Activated CD4-positive, alpha-beta memory T cell treated with anti-CD3 and anti-CD28 coated beads for 36 hours (primary cell): ENCODE measurements at places on chromosomes 2 and 18. TPM values are rescaled to one million over a fixed set of nuclear protein-coding genes. Genes with fewer than 3 reads are reported as not detected.

UGT1A1 gene
- total RNA-seq: not detected

CHRND gene
- total RNA-seq: not detected

ASXL2 gene
- total RNA-seq: 37.8 TPM

DCAF17 gene
- 14.1 TPM for total RNA-seq

CREG2 gene
- not detected for total RNA-seq

ARL6IP6 gene
- 27.9 TPM for total RNA-seq

TMEM198 gene
- total RNA-seq: 2.6 TPM

ZNF396 gene
- 0.93 TPM for total RNA-seq

UGT1A8 gene
- total RNA-seq: not detected

DNA sequence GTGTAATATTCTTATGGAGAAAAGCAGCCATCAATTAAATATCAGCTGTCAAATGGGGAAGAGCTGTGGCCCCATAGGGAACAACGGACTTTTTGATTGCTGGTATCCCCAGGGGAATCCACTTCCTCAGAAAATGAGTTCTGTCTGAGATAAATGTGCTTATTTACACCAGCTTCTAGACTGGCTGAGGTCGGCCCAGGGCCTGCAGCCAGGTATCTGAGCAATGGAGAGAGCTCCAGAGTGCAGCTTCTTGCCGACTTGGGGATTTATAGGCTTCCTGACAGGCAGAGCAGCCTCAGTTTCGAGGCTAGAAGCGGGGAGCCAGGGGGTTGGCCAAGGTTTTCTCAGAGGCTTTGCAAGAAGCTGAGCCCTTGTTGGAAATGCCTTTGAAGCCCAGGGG lies 67.2 kb downstream of the MCFD2 start:
- no peaks in the 10 kb centered on the region for H3K4me1 ChIP-seq
- no peaks in the 10 kb centered on the region for H3K36me3 ChIP-seq
- H3K27ac ChIP-seq: no peak overlapping the region
- no peak for DNase-seq
- H3K27me3 ChIP-seq: peaks cover 11% of the 10 kb centered on the region
- no peak overlapping the region for H3K4me3 ChIP-seq

GRCh38 chr18:68429841-68430240 lies 285.1 kb downstream of the TMX3 start:
- H3K4me1 ChIP-seq: no peaks in the 10 kb centered on the region
- H3K36me3 ChIP-seq: no peaks in the 10 kb centered on the region
- peaks cover 3% of the 10 kb centered on the region for H3K27me3 ChIP-seq
- DNase-seq: no peak
- no peak overlapping the region for H3K4me3 ChIP-seq

- no peaks in the 10 kb centered on the region for H3K4me1 ChIP-seq
- H3K27me3 ChIP-seq: no peaks in the 10 kb centered on the region
- no peak for DNase-seq
- no peak overlapping the region for H3K4me3 ChIP-seq
- no peaks in the 10 kb centered on the region for H3K36me3 ChIP-seq
Observed at GRCh38 chr2:128901572-128902391, 583.1 kb upstream of the HS6ST1 start.

DNA sequence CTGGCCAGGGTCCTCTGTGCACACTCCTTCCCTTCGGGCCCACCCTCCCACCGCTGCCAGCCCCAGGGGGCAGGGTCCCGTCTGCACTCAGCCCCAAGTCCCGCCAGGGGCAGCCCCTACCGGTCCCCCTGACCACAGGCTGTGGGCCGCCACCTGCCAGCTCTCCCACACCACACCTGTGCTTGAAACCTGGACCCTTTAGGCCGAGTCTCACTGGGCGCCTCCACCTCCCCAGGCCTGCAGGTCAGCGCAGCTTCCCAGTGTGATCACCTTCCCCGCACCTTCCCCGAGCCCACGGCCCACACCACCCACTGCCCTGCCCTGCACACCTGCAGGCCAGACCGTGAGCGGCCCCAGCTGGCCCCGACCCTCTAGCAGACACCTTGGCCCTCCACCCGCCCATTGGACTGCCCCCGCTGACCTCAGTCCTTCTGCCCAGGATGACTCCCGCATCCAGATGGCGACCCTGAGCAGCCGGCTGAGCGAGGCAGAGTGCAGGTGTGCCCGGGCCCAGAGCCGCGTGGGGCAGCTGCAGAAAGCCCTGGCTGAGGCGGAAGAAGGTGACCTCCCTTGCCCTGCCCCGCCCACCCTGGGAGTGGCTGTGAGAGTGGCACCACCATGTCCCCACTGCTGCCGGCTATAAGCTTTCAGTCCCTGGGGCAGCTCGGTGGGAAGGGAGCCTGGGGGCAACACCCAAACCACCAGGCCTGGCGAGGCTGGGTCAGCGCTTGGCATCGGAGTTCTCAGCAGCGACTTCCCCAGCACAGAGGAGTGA lies 31.3 kb upstream of the SNED1 start:
- H3K27ac ChIP-seq: no peak overlapping the region
- no peak overlapping the region for H3K4me3 ChIP-seq
- no peak for DNase-seq
- H3K4me1 ChIP-seq: no peaks in the 10 kb centered on the region
- no peaks in the 10 kb centered on the region for H3K36me3 ChIP-seq

GRCh38 chr2:110818767-110819481 lies 86.6 kb downstream of the ACOXL start:
- H3K4me1 ChIP-seq: no peaks in the 10 kb centered on the region
- no peak for DNase-seq
- no peak overlapping the region for H3K4me3 ChIP-seq
- H3K36me3 ChIP-seq: peaks cover 2% of the 10 kb centered on the region
- peaks cover 32% of the 10 kb centered on the region for H3K27me3 ChIP-seq

DNA sequence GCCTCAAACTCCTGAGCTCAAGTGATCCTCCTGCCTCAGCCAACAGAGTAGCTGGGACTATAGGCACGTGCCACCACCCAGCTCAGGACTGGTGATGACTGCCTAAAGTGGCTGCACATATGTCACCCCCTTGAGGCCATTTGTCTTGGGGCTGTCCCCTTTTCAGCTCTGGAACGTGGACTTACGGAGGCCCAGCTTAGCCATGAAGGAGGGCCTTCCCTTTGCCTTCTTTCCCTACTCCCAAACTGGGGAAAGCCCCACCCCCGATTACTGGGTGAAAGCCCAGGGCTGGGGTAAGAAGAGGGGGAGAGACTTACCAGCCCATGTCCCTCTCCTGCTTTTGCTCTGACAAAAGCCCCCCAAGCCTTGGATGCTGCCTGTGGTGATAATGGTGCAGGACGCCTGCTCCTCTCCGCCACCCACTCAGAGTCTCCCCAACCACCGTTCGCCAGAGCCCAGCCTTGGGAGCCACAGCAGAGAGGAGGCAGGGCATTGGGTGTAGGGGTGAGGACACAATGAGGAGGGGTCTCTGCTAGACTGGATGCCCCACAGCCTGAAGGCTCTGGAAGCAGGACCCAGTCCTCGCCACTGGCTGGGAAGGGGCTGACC lies 2.5 kb upstream of the DUSP2 start:
- peaks cover 4% of the 10 kb centered on the region for H3K27me3 ChIP-seq
- H3K4me1 ChIP-seq: peaks cover 59% of the 10 kb centered on the region
- H3K4me3 ChIP-seq: peak overlapping the region; percentile 85
- peak overlapping the region; percentile 100 for H3K27ac ChIP-seq

DNA sequence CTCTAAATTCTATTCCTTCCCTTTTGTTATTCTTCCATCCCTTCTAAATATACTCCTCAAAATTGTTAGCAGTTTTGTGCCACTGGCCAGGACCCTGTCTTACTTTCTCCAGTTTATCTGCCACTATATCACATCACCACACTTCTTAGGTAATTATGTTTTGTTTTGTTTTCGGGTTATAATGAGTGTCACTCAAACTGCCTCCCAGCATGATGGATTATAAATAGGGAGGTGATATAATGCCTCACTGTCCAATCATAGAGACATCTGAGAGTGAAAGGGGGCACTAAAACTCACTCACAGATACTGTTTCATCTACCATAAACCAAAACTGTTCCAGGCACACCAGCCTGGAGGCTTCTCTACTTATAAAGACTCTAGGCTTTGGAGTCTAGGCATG lies 3.5 kb downstream of the RSAD2 start:
- DNase-seq: no peak
- H3K27me3 ChIP-seq: peaks cover 2% of the 10 kb centered on the region
- peaks cover 44% of the 10 kb centered on the region for H3K4me1 ChIP-seq
- no peaks in the 10 kb centered on the region for H3K36me3 ChIP-seq
- H3K4me3 ChIP-seq: no peak overlapping the region

- no peak overlapping the region for H3K4me3 ChIP-seq
- DNase-seq: no peak
- no peaks in the 10 kb centered on the region for H3K36me3 ChIP-seq
- no peaks in the 10 kb centered on the region for H3K4me1 ChIP-seq
Observed at GRCh38 chr2:73297151-73297559, 3.8 kb upstream of the EGR4 start.

DNA sequence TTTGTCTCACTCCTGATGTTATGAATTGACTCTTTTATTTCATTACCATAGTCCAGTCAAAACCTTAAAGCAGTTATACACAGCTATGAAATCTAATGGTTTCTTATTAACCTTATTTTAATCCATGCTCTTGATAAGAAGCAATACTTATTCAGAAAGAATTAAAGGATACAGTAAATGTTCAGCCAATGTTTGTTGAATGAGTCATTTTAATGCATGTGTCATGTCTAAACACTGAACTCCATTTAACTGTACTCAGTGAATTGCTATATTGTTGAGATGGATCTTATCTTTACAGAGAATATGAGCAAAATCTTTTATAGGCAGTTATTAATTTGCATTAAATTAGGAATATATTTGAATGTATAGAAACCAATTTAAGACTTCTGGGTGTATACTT lies 135.1 kb upstream of the TFPI start:
- no peaks in the 10 kb centered on the region for H3K36me3 ChIP-seq
- no peaks in the 10 kb centered on the region for H3K27me3 ChIP-seq
- no peak for DNase-seq

- peaks cover 37% of the 10 kb centered on the region for H3K4me1 ChIP-seq
- no peaks in the 10 kb centered on the region for H3K27me3 ChIP-seq
- H3K27ac ChIP-seq: no peak overlapping the region
- peaks cover 14% of the 10 kb centered on the region for H3K36me3 ChIP-seq
- no peak overlapping the region for H3K4me3 ChIP-seq
Observed at GRCh38 chr2:162007447-162008040, 66.5 kb downstream of the DPP4 start.

DNA sequence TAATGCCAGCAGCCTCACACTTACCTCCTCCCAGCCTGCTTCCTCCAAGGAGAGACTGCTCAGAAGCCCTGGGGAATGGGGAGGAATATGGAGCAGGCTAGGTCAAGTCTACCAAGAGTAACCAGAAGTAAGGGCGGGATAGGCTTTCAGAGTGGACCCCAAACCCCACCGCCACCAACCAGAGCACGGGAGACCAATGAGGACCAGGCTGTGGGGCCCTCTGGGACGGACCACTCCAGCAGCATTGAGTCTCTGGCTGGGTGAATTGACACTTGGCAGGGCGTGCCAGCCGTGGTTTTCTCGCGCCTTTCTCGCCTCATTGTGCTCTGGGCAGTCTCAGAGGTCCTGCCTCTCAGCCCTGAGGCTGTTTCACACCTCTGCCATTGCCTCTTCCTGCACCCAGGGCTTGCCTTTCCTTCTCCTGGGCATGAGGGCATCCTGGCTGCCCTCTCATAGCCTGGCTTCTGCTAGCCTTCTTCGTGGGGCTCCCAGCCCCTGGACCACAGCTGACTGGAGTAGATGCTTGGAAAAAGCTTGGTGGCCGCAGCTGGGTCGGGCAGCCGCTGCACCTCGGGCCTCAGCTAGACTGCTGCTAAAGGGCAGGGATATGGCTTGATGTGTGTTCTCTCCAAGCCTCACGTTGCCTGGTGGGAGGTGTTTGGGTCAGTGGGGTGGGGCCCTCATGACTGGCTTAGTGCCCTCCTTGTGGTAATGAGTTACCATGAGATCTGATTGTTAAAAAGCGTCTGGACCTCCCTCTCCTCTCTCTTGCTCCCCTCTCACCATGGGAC lies 40.5 kb upstream of the HS6ST1 start:
- H3K36me3 ChIP-seq: no peaks in the 10 kb centered on the region
- H3K27ac ChIP-seq: no peak overlapping the region
- no peaks in the 10 kb centered on the region for H3K27me3 ChIP-seq
- DNase-seq: no peak
- H3K4me3 ChIP-seq: no peak overlapping the region

DNA sequence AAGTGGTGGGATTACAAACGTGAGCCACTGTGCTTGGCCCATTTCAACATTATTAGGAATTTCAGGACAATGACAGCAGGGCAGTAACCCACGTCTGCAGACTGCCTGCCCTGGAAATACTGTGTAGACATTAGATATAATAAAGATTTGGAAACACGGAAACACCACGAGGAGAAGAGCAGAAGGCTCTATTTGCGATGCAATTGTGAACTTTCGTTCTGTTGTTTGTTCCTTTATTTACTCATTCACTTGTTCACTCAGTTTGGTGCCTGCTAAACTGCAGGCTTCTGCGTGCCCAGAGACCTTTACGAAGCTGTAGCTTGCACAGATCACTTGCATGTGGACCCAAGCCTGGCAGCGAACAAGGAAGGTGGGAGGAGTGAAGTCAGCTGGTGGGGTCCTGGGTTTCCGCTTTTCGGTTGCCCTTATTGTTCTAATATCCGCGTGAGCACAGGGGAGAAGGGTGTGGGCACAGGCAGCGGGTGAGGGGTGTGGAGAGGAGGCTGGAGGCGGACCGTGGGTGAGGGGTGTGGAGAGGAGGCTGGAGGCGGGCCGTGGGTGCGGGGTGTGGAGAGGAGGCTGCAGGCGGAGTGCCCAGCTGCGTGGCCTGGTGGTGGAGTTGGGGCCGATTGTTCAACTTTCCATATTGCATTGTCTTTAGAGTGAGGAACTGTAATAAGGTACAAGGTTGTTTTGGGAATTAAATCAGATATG lies 3.4 kb downstream of the COLEC11 start:
- H3K27me3 ChIP-seq: peaks cover 2% of the 10 kb centered on the region
- no peak for DNase-seq
- peaks cover 16% of the 10 kb centered on the region for H3K4me1 ChIP-seq
- no peak overlapping the region for H3K4me3 ChIP-seq
- no peak overlapping the region for H3K27ac ChIP-seq

DNA sequence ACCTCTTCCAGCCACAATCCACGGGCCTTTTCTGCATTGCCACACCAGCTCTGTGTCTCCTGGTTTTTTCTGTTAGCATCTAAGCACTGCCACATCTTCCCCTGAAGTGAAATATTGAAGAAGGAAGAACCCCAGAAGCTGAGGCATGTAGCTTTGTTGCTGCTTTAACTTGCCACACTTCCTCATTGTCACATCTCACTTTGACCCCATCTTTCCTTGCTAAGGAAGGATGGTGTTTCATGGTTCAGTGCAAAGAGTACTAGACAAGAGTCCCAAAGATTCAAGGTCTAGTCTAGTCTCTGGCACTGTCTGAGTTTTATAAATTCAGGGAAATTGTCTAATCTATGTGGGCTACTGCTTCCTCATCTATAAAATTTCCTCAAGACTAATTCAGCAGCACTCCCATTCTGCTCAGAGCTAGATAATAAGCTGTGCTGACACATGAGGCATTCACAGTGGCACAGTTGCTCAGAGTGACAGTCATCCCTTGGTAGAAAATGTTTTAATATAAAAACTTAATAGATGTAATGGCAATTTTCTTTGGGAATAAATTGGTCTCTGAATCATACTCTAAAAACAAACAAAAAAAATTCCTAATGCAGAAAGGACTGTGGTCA lies 483.0 kb upstream of the ID2 start:
- no peak for DNase-seq
- no peaks in the 10 kb centered on the region for H3K36me3 ChIP-seq
- H3K27me3 ChIP-seq: no peaks in the 10 kb centered on the region
- H3K27ac ChIP-seq: no peak overlapping the region

GRCh38 chr2:75142081-75142480 lies 57.2 kb downstream of the TACR1 start:
- H3K36me3 ChIP-seq: no peaks in the 10 kb centered on the region
- DNase-seq: no peak
- no peak overlapping the region for H3K27ac ChIP-seq
- no peaks in the 10 kb centered on the region for H3K4me1 ChIP-seq
- H3K4me3 ChIP-seq: no peak overlapping the region

- peak; percentile 61 for DNase-seq
- no peak overlapping the region for H3K27ac ChIP-seq
- H3K36me3 ChIP-seq: no peaks in the 10 kb centered on the region
Observed at GRCh38 chr2:20507166-20507692, 60.4 kb downstream of the RHOB start.
